GM23338 (cell line): ENCODE measurements at places on chromosomes 5 and 9.

GRCh38 chr5:173808079-173808808 is 79.9 kb upstream of the CPEB4 start:
- no peak for DNase-seq

DNA sequence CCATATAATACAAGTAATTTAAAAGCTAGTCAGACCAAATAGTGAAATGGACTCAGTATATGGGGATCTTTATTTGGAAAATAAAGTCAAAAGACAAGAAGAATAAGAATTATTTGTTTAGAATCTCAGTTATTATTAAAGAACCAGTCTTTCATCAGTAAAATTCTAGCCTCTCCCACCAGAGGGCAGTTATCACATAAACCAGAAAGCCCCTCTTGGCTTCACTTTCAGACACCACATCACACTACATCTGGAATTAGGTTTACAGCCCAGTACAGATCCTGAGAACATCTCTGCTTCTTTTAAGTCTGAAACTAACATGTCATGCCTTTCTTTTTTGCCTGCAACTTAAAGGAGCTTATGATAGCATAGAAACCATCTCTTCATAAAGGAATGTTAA is 12.2 kb upstream of the HSPB3 start:
- peak; percentile 57 for DNase-seq

DNA sequence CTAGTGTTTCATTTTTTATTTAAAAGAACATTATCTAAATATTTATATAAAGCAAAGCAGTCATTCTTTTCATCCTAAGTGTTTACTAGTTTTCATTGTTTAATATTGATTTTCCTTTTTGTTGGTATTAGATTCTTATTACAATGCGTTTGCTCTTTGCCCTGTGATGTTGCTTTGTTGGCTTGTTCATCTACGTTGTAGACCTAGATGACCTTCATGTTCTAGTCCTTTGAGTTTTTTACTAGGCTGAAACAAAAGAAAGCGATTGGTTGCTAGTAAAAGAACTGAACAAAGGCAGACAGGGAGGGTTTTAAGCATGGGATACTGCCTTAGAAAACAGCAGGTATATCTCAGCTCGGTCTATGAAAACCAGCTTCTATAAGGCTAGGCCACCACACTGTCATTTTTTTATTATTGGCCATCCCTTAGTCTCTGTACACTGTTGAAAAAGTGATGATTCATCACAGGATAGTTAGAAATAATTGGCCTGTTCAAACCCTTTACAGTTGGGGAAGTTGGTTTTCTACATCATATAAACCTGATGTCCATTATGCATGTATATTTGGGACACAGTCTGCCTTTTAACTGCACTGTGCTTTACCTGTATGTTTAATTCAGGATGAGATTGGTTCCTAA is 119.0 kb downstream of the ZCCHC7 start:
- DNase-seq: peak; percentile 29

GRCh38 chr5:141875022-141875740 is 3.0 kb downstream of the PCDH1 start:
- peak; percentile 42 for DNase-seq

- DNase-seq: peak; percentile 51
These were observed 756 bp downstream of the VAV2 start for GRCh38 chr9:133991214-133991921.

DNA sequence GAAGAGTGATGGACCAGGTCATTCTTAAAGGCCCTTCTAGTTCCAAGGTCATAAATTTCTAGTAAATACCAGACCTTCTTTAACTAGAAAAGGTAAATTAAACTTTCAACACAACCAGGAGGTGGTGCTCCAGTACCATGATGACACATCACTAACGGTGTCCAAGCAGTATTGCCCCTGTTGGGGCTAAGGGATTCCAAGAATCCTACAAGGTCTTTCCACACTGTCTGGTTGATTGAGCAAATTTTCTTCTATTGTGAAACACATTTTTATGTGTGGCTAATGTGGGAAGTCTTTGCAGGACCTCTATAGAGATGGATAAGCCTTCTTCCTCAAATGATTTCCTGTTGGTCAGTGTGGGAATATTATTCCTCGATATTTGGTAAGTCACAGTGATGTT is 459.6 kb upstream of the PAPPA start:
- DNase-seq: peak; percentile 80

DNA sequence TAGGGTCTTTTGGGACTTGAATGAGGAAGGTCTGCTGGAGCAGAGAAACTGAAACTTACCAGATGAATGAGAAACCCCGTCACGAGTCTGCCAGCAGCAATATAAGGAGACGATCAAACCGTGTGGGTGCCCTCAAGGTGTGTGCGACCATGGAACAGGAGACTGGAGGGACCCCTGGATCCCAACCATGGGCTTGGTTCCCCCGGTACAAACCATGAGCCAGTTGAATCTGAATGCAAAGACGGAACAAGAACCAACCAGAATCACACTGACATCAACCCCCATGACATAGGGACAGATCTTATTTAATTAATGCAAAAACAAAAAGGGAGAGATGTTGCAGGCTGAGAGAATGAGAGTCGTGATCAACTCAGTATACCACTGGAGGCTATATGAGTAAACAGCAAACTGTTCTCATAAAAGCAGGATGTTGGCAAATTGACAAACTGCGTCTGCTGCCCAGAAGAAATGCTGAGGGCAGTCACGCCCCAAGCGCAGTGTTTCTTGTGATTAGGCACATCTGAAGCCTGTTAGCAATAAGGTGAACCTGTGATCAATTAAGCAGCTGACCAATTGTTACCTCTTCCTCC is 475.5 kb upstream of the ACO1 start:
- DNase-seq: no peak

DNA sequence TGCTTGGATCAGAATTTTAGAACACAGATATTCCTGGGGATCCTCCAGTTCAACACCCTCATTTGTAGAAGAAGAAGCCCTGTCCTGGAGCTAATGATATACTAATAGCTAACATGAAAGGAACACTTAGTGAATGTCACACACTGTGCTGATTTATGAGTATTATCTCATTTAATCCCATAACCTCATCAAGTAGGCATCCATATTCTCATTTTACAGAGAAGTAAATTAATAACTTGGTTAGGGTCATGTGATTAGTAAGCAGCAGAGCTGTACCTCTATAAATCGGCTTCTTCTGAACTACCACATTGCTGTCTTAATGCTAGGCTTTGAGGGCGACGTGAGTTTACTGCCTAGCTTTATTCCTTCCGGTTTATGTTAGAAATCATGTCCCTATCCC is 6.0 kb downstream of the TTC23L start:
- DNase-seq: no peak

- no peak for DNase-seq
These were observed 7.0 kb downstream of the CCNJL start for GRCh38 chr5:160305319-160305718.

- no peak for DNase-seq
These were observed 88.3 kb upstream of the COL5A1 start for GRCh38 chr9:134553061-134553891.

- no peak for DNase-seq
These were observed 8.9 kb downstream of the SYNPO start for GRCh38 chr5:150649108-150650020.

DNA sequence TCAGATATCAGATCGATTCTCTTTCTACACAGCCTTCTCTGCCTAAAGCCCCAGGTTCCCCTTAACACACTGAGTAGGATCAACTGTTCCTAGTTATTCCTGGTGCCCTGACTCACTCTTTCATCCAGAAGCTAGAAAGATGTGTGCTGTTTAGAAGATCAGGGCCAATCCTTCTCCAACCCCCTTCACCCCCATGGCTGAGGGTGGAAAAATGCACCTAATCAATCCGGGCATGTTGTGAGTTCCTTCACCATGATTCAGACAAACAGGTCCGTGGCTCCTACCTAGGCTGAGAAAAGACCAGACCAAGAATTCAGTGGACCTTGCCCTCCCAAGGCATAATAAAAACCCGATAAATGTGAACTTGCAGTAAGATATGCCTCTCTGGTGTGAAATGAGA is 85.4 kb upstream of the EQTN start:
- no peak for DNase-seq

DNA sequence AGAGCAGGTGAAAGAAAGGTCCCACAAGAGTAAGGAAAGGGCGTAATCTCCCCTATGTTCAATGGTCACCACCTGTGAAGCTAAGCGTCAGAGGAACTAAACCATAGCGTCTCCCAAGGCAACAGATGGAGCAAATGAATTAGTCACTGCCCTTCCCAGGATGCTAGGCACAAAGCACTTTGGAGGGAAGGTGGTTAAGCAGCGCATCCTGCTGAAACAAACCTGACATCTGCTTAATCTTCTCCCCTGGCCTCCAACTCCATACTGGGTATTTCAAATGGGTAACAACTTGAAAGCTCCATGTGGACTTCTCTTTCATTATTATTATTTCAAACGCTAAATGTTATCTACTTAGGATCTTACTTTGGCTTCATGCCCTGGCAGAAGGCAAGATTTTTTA is 227.3 kb downstream of the MLLT3 start:
- DNase-seq: peak; percentile 52

GRCh38 chr5:150398722-150399523 is 13.8 kb downstream of the CD74 start:
- DNase-seq: peak; percentile 67

DNA sequence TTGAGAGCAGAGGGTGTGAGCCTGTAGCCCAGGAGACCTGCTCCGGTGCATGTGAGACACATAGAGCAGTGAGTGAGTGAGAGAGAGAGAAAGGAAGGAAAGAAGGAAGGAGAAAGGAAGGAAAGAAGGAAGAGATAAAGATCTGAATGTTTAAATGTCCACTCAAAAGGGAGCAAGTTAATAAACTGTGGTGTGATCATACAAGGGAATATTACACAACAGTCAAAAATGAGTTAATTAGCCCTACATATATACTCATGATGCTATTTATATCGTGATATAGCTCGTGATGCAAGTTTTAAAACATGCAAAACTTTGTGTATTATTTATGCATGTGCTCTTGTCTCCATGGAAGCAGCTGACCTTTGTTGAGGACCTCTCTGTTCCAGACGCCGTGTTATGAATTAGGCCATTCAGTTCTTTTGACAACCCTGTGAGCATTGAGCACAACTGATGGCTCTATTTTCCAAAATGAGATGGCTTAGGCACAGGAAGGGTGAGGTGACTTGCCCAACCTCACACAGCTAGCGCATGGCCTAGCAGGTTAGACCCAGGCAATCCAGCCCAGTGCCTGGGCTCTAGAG is 70.6 kb downstream of the HMCN2 start:
- DNase-seq: no peak

DNA sequence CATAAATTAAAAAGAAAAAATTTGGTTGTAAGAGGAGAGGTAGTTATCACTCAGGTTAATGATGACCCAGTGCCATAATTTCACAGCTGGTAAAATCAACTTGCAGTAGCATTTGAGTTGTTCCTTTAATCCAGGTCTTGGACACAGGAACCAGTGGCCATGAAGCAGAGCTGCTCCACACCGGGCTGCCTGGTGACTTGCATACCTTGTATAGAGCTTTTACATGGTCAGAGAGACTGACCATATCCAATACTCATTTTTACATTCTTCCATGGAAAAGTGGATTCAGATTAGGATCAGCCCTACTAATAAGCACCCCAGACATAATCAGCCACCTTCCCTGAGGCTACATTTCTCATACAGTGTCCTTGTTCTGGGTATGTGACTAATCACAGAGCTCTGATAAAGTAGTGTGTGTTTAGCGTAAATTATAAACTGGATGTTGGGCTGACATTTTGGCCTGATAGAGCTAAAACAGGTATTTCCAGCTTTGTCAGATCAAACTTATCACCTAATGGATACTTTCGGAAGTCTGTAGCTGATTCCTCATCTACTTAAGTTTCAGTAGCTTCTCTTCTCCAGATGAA is 77.0 kb upstream of the ZSWIM6 start:
- no peak for DNase-seq

DNA sequence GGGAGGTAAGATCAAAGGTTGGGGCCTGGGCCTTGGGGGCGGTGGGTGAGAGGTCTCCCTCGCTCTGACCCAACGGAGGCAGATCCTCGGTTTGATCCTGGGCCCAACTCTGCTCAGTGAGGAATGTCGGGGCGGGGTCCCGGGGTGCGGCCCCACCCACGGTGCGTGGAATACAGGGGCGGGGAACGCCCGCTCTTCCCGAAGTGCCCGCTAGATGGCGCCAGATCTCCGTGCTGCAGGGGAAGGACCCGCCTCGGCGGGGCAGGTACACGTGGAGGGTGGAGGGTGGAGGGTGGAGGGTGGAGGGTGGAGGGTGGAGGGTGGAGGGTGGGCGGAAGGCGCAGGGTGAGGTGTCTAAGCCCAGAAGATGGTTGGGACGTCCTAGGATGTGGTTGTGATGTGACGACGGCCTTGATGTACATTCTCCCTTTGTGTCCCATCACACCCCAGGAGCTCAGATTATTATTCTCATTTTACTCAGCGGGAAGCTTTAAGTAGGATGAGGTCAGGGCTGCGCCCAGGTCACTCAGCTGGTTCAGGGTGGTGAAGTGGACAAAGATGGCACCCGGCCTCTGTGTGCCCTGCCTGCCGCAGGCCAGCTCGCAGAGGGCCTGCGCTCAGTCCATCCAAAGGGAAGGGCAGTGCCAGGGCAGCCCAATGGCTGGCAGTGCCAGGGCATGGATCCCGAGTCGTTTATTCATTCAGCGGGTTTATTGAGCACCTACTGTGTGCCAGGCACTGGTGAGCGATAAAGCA is 9.4 kb upstream of the RPS14 start:
- peak; percentile 79 for DNase-seq

DNA sequence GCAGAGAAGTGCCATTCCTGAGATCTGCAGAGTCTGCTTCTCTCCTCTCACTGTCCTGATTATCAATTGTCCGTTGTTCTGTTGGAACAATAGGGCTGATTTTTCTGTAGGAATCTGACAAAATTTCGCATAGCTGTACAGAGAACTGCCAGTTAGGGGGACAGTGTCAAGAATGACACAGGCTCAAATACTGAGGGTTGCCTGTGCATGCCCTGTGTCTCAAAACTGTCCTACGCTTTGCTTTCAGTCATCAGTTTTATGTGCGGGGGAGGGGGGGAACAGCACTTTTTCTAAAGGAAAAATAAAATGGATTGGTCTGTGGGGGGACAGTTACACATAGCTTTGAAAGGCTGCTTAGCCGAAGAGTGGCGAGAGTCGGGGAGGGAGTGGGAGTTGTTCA is 248.6 kb downstream of the PDZD2 start:
- DNase-seq: no peak

DNA sequence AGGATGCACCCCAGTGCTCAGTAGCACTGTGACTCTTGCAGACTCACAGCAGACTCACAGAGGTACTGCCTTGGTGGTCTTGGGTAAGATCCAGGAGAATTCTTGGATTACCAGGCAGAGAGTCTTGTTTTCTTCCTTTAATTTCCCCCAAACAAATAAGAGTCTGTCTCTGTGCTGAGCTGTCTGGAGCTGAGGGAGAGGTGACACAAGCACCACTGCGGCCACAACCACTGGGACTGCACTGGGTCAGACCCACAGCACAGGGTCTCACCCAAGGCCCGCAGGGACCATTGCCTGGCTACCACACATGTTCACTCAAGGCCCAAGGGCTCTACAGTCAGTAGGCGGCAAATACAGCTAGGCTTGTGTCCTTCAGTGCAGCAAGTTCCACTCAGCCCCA is 11.4 kb upstream of the YTHDC2 start:
- DNase-seq: no peak
